ENCODE measurements at places on chromosomes 3 and 15.

GRCh38 chr3:18224426-18224825, 200.7 kb downstream of the SATB1 start:
- no peak for DNase-seq

GRCh38 chr3:16374935-16375245, 109.9 kb downstream of the OXNAD1 start:
- DNase-seq, result no peak

DNA sequence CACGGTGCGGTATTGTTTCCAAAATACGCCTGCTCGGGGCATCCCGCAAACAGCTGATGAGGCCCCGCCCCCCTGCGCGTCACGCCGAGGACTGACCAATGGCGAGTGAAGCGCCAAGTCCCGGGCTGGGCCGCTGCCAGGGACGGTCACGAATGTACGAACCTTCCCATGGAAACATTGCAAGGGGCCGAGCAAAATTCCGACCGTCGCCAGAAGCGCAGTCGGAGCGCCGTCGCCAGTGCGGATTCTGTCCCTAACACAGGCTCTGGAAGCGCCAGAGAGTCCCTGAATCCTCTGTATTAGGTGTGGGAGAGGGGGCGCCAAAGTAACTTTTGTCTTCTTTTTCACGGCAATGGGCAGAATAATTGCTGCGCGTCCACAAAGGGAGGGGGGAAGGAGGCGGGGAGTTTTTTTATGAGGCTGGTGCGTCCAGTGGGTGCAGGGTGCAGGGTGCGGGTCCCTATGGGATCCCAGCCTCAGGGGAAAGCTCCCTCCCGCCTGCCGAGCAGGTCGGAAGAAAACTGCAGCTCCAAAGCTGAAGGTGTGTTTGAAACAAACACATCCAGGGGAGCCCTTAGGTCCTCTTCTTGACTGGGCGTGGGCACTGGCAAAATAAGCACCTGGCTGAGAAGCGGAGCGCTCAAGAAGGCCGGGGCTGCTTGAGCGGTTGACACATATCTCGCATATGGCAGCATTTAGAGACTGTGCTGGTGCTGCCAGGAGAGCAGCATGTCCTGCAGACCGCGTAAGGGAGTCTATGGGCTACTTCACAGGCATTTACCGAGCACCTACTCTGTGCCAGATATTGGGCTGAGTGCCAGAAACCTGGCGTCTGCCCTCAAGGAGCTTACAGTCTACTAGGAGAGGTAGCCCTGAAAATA, at the start of gene BMF:
Gene BMF (minus strand): TSS at position 25 of the 881 bp plus-strand sequence. CDS start 2,793 bp downstream, outside the sequence.
- peak; percentile 97 for DNase-seq

DNA sequence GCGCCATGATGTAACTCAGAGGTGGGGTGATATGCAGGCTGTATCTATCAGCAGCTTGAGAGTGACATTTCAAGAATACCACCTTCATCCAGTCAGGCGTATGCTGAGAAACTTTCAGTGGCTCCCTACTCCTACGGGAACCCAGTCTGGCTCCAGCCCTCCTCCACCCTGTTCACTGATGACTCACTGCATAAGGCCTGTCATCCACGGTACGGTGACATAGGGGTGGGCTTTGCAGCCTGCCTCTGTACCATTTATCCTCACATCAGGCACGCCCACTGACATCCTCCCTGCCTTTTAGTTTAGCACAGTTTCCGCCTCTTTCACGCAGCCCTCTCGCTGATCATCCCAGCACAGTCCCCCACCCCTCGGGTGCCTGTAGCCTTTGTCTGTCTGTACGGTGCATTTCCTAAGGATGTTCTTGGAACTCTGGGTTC, 11.7 kb downstream of the PXYLP1 start:
- DNase-seq, result peak; percentile 42

DNA sequence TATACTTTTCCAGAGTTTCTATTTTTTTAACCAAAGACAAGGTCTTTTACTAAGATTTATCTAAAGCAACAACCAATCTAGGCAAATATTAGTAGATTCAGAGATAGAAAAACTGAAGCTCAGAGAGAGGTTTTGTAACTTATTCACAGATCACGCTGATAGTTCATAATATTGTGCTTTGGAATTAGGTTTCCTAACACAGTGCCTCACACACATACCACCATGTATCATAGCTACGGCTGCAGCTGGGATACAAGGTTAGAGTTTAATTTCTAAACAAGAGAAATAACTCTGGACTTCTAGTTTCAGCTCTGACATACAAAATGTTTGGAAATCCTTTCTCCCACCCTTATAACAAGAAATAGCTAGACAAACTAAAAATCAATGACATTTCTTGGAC, 565.7 kb downstream of the PYDC2 start:
- DNase-seq, result no peak
